Astrocyte of the spinal cord (primary cell): ENCODE measurements at places on chromosomes 16 and 17.

GRCh38 chr16:74219706-74220105 is 76.9 kb upstream of the PSMD7 start:
- no peak for DNase-seq

GRCh38 chr16:76787394-76787793 is 403.6 kb upstream of the MON1B start:
- DNase-seq, result no peak

DNA sequence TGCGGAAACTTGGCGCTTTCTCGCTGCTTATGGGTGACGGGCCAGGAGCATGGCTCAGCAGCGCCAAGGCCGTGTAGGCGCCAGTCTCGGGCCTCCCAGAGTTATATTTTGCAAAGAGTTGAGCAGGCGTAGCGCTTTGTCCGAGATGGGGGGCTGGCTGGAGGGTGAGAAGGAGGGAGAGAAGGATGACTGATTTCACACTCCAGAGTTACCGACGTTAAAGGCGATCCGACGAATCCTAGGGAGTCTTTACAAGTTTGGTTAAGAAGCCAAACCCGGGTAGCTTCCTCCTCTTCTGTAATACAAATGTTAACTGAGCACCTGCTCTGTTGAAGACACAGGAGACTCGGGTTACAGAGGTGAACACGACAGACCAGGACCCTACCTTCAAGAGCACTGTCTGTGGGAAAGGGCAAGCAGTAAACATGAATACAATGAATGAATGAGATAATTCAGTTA is 782 bp downstream of the POLR2A start:
- no peak for DNase-seq

- no peak for DNase-seq
Measured at GRCh38 chr16:2154533-2155090, 970 bp upstream of the TRAF7 start.

DNA sequence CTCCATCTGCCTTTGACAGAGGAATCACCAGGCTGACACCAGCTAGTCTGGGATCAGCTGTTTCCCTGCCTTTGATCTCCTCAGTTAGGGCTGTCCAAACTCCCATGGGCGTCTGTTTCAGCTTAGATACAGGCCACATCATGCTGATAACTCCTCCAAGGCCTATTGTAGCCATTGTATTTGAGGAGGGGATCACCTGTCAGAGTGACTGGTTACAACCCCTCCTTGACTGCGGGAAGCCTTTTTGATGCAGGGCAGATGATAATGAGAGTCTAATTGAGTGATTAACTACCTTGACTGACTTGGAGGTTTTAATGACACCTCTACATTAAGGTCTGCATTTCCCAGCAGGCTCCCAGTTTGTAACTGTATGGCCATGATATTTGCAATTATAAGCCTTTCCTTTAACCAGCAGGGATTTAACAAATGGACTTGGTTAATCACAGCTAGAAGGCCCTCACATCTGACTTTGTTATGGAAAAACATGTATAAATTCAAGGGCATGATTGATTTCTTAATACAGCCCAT is 863.5 kb downstream of the KCNJ2 start:
- DNase-seq, result no peak

GRCh38 chr17:31820691-31821435 is 38.2 kb downstream of the COPRS start:
- DNase-seq, result no peak

- DNase-seq, result no peak
Measured at GRCh38 chr16:24918641-24919040, 72.9 kb downstream of the SLC5A11 start.

DNA sequence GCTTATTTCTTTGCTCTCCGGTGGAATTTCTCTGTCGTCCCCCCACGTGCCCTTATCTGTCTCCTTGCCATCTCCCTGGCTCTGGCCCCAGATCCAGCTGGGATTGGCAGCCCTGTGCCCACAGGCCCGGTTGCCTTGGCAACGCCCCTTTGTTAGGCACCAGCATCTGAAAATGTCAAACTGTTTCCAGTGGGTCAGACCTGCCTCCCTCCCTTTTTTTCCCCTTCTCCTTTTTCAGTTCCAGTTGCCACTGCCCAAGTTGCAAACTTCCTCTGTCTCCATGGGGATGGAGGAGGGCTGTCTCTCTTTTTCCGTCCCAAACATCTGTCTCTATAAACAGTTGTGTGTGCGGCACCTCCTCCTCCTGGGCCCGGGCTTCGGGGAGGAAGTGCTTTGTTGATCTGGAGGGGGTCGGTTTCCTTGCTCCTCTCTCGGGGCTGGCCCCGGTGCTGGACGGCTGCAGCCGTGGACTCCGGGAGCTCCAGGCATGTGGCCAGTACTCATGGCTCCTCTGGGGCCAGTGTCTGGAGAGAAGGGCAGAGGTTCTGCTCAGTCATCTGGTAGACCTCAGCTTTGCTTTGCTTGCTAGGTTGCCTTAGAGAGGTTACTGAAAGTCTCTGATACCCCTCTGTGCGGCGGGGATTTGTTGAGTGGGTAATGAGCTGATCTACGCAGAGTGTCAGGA is 35.3 kb downstream of the SOCS3 start:
- peak; percentile 93 for DNase-seq

DNA sequence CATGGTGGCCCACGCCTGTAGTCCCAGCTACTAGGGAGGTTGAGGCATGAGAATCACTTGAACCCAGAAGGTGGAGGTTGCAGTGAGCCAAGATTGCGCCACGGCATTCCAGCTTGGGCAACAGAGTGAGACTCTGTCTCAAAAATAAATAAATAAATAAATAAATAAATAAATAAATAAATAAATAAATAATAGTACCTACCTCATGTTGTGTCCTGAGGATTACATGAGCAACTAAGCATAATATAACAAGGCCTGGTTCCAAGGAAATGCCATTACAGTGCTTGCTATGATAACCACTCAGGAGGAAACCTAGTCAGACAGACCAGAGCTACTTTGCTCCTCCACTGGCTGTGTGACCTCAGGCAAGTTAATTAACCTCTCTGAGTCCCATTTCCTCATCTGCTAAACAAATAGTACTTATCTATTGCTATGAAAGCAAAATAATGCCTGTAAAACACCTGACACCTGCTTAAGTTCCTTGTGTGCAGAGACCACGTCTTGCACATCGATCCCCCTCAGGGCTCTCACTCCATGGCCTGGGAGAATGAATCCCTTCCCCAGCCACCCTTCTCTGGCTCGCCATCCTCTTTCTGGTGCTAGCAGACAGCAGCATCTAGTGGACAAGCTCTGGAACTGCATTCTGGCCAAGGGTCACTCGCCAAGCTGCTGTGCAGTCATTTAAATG is 7.5 kb downstream of the EPOP start:
- DNase-seq, result peak; percentile 68

- DNase-seq, result no peak
Measured at GRCh38 chr17:38705803-38706504, 881 bp downstream of the MLLT6 start.

- DNase-seq, result peak; percentile 85
Measured at GRCh38 chr17:8225813-8226535, 15.6 kb upstream of the AURKB start.

- DNase-seq, result peak; percentile 45
Measured at GRCh38 chr16:29678691-29679267, at the start of gene QPRT. TSS of gene QPRT (plus strand) at chr16:29679180. CDS start at chr16:29679198, 18 bp downstream.

GRCh38 chr16:66741169-66741900 is 10.1 kb downstream of the DYNC1LI2 start:
- peak; percentile 96 for DNase-seq

DNA sequence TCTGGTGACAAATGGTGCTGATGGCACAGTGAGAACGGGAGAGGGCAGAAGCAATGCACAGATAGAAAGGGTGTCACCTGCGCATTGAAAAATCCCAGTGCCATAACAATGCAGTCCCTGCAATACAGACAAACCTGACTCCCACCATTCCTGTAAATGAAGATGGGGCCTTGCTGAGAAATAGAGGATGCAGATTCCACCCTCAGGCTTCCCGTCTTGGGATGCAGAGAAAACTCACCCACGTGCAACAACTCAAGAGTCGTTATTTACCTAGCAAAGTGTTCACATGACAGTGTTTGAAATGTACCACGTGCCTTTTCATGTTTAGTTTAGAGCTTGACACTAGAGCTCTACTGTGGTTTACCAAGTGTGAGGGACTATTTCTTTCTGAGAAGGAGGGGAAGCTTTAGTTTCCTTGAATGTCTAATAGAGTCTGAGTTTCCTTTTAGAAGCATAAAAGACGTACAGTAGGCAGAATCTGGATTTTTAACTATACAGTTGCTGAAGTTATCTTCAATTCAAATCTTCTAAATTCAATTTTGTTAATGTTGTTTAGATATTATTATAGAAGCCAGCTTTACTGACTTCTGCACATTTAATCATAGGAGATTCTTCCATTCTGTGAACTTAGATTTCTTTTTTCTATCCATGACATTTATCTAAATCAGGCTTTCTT is 35.6 kb downstream of the WWOX start:
- DNase-seq, result no peak

DNA sequence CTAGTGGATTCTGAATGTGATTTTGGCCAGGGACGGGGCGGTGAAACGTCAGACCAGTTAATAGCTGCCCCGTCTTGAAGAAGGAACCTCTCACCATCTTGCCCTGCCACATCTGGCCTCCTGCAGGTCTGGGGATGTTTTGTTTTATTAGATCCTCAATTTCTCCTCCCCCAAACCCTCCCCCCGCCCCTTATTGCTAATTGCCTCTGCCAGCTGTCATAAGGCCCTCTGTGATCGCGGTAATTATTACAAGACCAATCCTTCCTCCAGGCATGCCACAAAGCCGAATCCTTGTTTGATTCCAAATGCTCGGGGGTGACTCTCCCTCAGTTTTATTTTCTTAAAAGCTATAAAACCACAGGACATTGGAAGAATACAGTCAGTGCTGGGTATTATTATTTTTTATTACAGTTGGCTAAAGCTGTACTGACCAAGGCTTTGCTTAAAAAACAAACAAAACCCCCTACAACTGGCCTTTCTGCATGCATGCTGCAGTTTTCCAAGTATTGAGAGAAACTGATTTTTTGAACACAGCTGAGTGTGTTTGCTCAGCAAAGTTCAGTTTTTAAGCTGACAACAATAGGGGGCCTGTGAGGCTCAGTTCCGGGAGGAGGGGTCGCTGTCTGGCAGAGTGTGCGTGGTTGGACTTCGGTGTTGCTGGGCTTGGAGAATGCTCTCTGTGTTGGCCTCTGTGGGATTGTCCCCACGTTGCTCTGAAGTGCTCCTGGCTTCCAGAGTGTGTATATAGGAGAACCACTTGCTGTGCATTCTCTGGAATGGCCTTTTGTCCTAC is 1.7 kb downstream of the KSR1 start:
- DNase-seq, result peak; percentile 70

DNA sequence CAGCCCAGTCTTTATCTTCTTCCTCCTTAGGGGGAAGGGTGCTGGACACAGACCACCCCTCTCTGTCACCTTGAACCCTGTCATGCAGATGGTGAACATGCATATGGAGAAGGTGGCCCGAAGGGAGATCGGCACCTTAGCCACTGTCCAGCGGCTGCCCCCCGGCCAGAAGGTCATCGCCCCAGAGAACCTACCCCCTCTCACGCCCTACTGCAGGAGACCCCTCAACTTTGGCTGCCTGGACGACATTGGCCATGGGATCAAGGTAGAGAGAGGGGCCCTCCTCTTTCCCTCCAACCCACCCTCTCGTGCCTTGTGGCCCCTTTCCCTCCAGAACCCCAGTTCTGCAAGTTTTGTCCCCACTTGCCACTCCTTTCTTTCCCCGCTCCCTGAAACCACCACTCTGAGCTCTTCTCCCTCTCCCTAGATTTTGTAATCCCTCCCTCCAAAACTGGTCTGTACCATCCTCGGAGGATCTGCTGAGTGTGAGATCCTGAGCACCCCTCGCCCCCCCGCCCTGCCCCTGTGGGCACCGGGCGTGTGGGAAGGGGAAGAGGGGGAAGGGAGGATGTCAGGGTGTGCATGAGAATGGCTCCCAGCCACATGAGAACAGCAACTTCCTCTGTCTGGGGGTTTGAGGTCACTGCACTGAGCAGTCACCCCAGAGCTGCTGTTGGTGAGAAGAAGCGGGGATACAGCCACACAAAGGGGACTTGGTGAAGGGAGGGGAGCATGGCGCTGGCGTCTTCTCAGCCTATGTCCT is 7.3 kb downstream of the ABI3 start:
- DNase-seq, result no peak

- DNase-seq, result peak; percentile 56
Measured at GRCh38 chr17:47649972-47650524, 329 bp downstream of the KPNB1 start.

DNA sequence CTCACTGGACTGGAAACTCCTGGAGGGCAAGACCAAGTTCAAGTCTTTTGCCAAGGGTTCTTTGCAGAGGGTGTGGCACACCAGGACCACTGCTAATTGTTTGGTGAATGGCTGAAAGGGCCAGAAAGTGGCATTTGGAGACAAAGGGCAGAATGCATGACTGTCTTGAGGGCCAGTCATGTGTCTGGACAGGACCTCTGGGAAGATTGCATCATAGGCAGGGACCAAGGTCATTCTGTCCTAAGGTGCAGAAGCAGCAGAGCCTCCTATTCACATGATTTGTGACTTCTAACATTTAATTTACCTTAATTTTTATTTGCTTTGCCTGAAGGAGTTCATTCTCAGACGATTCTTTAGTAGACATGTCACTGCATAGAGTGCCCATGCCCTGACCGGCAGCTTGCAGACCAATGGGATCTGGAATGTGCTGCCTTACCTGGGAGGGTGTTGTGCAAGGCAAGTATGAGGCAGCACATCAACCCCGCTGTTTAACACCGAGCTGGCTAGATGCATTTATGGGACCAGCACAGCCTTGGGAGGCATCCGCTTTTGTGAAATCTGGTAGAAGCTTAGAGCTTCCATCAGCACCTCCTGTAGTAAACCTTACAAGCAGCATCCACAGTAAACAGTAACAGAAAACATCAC is 62.3 kb upstream of the MAF start:
- DNase-seq, result no peak

DNA sequence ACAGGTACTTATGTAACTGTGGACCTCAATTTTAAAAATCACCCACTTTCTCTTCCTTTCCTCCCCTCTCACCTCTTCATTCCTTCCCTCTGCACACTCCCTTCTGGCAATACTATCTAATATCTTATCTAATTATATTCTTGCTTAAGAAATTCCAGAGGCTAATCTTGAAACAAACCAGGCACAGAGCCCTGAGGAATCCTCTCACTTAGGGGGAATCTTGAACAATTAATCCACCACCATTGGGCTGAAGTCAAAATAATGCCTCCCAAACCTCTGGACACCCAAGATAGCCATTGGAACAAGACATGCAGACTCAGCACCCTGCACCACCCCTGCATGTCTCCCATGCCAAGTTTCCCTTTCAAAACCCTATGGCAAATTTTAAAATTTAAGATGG is 1.0 kb upstream of the KRTAP4-6 start:
- DNase-seq, result no peak

- DNase-seq, result no peak
Measured at GRCh38 chr16:27175888-27176287, 27.4 kb upstream of the KDM8 start.

DNA sequence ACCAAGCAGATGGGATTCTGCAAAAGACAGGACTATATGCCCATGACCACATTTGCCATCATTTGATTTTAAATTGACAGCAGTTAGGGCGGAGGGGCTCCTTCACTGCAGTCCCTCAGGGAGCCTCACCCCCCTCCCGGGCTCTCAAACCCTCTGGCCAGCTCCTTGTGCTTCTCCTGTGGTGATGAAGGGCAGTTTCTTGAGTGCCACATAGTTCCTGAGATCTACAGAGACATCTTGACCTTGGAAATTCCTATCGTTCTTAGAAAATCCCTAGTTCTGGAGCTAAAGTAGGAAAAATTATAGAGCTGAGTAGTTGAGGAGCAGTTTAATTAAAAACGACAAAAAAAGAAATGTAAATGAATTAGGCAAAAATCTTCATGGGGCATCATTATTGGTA is 231.5 kb downstream of the CCDC182 start:
- no peak for DNase-seq
